ENCODE measurements at places on chromosomes 7 and 10.
A peak's percentile ranks its signal among the peaks of the same experiment; 100 is the strongest.

GRCh38 chr10:43137717-43138020, 576 bp upstream of the CSGALNACT2 start:
- no peak for DNase-seq

DNA sequence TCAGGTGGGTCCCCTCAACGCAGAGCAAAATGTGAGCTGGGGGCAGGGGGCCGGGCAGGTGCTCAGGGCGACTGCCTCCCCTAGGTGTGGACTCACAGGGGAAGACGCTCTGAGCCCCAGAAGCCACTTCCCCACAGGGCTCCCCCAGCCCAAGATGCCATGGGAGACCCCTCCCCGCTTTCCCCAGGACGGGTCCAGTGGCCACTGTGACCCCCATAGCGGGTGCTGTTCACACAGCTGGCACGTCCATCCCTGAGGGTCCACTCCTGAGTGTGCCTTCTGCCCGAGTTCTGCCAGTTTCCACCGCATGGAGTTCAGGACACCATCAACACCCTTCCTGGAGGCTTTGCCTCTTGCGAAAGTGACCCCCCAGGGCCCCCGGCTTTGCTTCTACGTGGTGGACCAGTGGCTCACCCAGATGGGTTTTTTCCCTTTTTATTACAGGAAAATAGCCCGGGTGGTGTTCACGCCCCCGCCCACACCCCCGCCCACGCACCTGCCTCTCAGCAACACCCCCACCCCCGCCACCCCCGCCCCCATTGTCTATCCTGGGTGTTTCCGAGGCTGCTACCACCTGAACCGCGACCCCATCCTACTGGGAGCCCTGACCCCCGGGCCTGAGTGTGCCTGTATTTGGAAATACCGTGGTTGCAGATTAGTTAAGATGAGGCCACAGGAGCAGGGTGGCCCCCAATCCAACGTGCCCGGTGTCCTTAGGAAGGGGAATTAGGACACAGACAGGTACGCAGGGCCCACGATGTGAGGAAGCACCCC, 32.0 kb downstream of the ADAP1 start:
- DNase-seq: no peak

DNA sequence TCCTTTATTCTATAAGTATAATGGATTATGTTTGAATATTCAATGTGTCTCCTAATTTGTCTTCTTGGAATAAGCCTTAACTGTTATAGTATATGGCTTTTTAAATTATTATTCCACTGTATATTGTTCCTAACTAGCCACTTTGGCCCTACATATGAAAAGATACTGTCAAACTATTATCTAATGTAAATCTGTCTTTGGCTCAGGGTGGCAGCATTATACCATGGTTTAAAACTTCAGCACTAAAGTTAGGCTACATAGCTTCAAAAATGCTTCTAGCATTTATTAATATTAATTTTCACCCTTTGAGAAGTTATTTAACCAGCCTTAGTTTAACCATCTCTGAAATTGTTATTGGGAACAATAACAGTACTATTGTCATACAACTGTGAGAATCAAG, 543.1 kb upstream of the MBL2 start:
- DNase-seq: no peak

DNA sequence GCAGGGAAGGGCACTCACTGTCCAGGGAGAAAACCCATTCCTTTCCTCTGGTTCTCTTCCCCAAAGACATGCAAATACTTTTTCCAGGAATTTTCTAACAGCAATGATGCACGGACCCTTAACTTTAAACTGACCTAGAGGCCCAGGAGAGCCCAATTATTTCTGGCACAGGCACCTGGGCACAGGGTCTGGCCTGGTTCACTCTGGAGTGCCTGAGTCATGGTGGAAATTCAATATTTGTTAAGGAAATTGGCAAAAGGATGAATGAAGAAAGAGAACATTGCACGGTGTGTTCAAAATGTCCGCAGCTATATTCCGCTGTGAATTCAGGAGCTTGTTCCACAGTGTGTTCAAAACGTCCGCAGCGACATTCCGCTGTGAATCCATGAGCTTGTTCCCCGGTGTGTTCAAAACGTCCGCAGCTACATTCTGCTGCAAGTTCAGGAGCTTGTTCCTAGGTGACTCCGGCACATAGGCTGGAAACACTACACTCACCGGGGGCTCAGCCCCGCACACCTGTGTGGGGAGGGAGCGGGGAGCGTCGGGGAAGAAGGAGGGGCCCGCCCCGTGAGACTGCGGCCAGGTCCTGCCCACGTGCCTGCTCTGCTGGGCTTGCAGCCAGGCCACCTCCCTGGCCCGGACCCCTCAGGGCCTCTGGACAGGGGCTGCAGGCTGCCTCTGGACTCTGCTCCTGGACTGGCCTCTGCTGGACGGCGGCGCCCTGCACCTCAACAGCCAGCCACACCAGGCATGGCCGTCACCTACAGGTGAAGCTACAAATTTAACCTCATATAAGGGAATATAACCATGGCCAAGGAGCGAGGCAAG, 72.0 kb upstream of the FAM20C start:
- DNase-seq: no peak

DNA sequence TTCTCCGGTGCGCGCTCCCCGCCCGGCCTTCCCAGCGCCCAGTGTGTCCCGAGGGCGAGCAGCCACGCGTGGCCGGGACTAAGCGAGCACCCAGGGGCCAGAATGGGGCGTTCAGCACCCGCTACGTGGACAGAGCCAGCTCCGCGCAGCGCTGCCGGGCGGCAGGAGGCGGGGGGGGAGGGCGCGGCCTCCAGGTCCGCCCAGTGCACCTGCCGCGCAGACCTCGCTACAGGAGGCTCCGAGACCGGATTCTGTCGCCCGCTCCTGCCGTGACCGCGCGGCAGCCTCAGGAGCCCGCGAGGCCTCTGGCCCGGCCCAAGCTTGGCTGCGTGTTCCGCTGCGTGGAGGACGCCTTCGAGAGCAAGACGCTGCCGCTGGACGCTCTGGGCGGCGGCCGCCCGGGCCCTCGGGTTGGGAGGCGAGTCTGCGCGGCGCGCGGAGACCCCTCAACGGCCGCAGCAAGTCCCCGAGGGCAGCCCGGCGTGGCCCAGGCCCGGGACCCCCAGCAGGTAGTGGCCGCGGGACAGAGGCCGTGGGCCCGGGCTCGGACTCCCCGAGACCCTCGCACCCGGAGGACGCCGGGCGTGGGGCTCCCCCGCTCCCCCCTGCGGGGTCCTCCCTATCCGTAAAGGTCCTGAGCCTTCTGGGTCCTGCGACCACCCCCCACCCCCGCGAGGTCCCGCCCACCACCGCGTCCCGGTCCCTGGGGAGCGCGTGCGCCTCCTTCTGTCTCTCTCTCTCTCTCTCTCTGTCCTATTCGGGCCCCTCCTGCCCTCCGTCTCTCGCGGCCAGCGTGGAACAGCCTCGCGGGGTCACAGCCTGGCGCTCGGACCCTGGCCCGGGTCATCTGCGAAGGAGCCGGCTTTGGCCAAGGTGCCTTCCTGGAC, 904 bp upstream of the DPYSL4 start:
- DNase-seq: peak; percentile 38

- DNase-seq: no peak
These were observed 191.2 kb upstream of the SHH start for GRCh38 chr7:156003220-156004162.
